Stimulated activated CD8-positive, alpha-beta memory T cell treated with anti-CD3 and anti-CD28 coated beads, Interleukin-7, amount 100 ng/mL, for 24 hours (primary cell): ENCODE measurements at places on chromosomes 13 and 19.

GRCh38 chr19:48487948-48488347 is 18.8 kb downstream of the CYTH2 start:
- no peak for DNase-seq

- no peak for DNase-seq
Observed at GRCh38 chr13:83340170-83340569, 542.1 kb downstream of the SLITRK1 start.

DNA sequence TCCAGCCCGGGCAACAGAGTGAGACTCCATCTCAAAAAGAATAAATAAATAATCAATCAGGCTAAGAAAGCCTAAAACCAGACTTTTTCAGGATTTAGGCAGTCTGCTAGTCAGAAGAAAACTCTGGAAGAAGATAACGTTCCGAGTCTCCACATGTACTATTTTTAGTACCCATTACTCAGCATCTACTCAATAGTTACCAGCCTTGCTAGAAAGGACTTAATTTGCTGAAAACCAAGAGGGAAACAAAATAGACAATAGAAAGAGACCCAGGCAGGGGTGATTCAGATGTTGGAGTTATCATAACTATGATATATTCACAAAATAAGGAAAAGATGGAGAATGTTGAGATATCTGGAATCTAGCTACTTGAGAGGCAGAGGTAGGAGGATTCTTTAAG is 3.6 kb upstream of the LIN7B start:
- no peak for DNase-seq

- no peak for DNase-seq
Observed at GRCh38 chr13:111534751-111535522, 214.5 kb downstream of the TEX29 start.

- DNase-seq: no peak
Observed at GRCh38 chr13:45325806-45326205, 15.2 kb downstream of the TPT1 start.

- no peak for DNase-seq
Observed at GRCh38 chr13:110425444-110425780, 118.3 kb downstream of the COL4A2 start.

- no peak for DNase-seq
Observed at GRCh38 chr19:10379880-10380312, 476 bp downstream of the TYK2 start.

- DNase-seq: no peak
Observed at GRCh38 chr19:43457809-43458208, 7.6 kb downstream of the LYPD3 start.

DNA sequence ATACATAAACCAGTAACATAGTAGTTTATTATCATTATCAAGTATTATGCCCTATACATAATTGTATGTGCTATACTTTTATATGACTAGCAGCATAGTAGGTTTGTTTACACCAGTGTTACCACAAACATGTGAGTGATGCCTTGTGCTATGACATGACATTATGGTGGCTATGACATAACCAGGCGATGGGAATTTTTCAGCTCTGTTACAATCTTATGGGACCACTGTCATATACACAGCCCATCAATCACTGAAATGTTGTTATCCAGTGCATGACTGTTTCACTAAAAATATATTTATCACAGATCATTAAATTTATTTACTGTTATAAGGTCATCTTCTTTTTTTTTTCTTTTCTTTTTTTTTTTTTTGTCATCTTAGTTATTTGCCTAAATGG is 674.5 kb downstream of the PCDH17 start:
- DNase-seq: no peak
